ENCODE measurements at places on chromosomes 6 and 20.

- DNase-seq, result no peak
These were observed 44.4 kb downstream of the ZNF292 start for GRCh38 chr6:87199787-87200186.

DNA sequence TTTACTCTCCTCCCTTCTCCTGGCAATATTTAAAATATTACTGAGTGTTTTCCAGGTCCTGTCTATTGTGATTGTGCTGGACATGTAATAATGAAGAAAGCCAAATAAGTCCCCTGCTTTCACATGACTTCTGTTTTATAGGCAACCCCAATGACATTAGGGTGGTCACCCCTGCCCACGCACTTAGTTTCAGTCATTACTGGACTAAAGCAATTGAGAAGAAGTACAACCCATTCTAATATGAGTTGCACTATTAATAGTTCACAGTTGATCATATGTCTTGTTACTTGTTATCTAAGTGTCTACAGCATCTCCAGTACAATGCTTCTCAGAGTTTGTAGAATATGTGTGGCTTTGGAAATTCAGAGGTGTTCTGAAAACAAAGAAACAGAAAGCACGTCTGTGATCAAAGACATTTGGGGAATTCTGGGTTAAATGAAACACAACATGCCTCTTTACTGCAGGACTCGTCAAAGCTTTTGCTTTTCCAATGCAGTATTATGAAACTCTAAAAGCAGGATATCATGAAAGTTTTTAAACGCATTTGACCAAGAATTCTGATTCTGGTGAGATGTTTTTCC is 789.5 kb downstream of the DHX35 start:
- no peak for DNase-seq

- DNase-seq, result no peak
These were observed 32.8 kb upstream of the POPDC3 start for GRCh38 chr6:105212587-105212986.

DNA sequence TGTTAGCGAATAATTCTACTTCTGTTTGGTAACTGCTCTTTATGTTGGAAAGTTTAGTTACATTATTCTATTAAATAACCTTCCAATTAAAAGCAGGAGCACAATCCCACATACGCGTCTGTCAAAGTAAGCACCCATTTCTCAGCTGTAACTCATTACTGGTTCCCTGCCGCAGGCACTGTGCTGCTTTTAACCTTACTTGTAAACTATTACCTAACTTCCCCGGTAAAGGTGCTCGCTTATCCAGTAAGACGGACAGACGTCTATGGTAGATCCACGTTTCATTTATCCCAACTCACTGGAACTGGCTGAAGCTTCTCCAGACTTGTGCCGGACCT is 529 bp upstream of the ENPP4 start:
- DNase-seq, result peak; percentile 50

DNA sequence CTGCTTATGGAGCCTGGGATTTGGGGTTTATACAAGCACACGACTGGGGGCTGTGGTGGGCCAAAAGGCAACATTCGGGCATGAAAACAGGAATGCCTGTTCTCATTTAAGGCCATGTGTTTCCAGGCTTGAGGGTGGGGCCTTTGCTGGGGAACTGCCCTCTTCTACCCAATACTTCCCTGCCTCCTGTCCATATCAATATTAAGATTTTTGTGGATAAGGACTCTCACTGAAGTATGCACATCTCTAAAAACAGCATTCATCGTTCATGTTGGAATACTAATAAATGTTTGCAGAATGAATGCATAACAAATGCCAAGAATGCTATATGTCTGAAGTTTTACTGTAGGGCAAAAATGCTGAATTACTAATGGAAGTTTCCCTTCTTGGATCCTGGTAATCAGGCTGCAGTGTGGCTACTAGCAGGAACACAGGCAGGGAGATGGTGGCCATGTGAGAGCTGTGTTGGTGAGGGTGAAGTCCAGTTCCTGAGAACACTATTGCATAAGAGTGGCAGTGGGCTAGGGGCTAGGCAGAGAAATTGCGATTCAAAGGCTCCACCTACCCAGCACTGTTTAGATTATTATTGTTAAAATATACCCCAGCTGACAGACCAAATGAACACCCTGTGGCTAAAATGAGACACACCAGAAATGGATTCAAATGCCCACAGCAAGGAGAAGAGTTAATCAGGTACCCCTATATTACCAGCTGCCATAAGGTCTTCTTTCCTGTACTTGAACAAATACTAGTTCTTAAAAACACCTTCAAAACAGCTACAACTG is 644.3 kb downstream of the EPM2A start:
- no peak for DNase-seq

DNA sequence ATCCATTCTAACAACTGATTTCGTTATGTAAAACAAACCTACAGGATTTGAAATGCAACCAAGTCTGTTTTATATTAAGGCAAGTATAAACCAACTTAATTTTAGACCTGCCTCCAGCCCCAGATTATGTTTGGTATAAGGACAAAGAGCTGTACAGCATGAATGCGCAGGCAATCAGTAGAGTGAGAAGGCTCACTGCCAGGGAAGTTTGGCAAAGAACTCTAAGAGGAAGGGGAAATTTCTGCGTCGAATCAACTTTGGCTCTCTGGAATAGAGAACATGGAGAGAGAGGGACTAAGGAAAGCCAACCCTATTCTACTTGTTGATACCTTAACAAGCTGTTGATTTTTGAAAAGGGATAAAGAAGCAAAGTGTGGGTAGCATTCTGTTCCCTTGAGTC is 96.9 kb upstream of the FOXO3 start:
- DNase-seq, result no peak

DNA sequence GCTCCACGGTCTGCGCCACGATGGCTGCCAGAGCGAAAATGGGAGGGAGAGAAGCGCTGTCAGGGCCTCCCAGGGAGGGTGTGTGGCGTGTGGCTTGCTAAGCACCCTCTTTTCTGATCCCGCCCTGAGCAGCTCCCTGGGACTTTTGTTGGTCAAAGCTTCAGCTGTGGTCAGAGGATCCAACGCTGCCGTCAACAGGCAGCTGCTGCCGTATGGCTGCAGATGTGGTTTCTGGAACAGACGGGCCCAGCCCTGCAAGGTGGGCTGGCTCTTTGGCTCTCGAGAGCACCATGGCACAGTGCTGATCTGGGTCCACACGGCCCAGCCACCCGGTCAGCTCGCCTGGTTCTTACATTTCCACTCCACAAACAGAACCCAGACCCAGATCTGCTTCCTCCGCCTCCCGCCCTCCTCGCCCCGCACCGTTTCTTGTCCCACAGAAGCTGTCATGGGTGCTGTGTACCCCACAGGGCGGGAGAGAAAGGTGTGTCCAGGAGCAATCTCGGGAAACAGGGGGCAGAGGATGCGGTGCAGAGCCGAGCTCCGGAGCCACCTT is 86.0 kb upstream of the BHLHE23 start:
- DNase-seq, result no peak

- peak; percentile 1 for DNase-seq
These were observed 126.9 kb upstream of the UFL1 start for GRCh38 chr6:96394727-96395126.

GRCh38 chr6:158500016-158500735 is 59.7 kb upstream of the TMEM181 start:
- DNase-seq, result no peak

GRCh38 chr6:113248532-113248931 is 608.6 kb upstream of the MARCKS start:
- DNase-seq, result no peak

DNA sequence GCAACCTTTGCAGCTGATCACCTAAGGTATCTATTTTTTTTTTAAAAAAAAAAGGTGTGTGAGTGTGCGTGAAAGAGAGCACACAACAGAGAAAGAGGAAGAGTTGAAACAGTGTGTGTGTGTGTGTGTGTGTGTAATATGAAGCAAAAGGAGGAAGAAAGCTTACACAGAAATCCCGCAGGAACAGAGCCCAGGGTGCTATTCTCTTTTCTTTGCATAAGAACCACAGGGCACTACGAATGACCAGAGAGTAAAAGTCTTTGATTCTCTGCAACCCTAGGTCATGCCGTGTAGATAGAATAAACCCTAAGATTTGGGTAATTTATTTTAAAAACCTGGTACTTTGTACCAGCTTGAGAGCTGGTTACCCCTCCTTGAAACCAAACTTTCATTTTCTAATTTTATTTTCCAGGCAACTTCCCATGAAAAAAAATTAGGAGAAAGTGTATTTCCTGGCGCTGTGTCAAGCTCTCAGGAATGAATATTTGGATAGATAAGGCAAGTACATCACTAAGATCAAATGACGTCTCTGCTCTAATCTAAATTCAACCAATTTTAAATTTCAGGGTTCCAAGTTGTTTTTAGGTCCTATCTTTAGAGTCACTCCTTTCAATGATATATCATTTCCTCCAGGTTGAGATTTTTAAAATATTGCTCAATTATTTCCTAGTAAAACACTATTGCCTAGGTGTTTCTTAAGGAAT is 47.9 kb upstream of the ID4 start:
- no peak for DNase-seq

GRCh38 chr6:12969966-12970365 is 253.4 kb downstream of the PHACTR1 start:
- no peak for DNase-seq

DNA sequence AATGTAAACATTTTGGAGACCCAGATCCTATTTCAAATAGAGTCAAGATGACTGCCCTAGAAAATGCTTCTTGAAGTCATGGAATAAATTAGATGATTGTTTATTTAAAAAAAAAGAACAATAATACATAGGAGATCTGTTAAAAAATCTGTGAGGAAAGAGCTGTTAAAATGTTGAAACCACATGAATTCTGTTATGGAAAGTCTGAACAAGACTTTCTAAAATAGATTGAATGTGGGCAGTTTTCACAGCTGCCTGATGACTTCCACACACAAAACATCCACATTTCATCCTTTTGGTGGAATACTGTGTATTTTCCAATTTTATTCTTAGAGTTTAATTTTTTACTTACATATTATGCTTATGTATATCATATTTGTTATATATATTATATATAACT is 186.1 kb downstream of the LAMA2 start:
- no peak for DNase-seq

DNA sequence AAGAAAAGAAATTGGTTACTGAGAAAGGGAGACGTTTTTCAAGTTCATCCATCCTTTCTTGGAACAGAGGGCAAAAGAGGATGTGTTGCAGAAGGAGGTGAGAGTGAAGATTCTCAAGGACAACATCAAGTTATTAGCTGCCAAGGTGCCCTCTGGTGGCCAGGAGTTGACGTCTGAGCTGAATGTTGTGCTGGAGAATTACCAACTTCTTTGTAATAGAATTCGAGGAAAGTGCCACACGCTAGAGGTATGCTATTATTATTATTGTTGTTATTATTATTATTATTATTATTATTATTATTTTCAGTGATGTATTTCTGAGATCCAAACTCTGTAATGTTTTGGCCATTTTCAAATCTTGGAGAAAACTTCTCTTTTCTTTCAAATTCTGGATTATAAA is 197.0 kb downstream of the UTRN start:
- DNase-seq, result peak; percentile 92

DNA sequence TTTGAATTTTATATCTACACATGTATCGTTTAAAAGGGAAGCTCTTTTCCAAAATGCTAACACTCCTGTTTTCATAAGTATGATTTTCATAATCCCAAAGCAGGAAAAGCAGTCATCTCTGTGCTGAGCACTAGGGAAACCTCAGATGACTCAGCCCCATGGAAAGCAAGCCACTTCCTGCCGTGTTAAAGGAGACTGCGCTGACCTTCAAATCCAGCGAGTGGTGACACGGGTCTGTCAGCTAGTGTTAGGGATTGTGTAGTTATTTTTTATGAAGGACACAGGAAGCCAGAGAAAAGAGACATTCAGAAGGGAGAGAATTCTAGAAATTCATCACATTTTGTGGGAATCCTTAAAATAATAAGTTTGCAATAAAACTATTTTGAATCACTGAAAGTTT is 57.0 kb upstream of the CD93 start:
- peak; percentile 62 for DNase-seq

DNA sequence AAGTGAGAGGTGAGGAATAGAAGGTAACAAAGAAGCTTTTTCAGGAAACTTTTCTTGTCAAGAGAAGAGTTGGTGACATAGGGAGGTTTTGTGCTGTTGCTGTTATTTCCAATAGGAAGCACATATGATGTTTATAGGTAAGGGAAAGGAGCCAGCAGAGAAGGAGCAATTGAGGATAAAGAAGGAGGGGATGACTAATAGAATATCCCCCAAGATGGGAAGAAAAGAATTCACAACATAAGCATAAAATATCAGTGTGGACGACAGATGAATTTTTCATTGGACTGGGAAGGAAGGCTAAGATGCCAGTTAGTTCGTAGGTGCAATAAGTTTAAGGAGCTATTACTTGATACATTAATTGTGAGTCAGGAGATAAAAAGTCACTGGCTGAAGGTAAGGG is 8.5 kb upstream of the BEND6 start:
- no peak for DNase-seq

DNA sequence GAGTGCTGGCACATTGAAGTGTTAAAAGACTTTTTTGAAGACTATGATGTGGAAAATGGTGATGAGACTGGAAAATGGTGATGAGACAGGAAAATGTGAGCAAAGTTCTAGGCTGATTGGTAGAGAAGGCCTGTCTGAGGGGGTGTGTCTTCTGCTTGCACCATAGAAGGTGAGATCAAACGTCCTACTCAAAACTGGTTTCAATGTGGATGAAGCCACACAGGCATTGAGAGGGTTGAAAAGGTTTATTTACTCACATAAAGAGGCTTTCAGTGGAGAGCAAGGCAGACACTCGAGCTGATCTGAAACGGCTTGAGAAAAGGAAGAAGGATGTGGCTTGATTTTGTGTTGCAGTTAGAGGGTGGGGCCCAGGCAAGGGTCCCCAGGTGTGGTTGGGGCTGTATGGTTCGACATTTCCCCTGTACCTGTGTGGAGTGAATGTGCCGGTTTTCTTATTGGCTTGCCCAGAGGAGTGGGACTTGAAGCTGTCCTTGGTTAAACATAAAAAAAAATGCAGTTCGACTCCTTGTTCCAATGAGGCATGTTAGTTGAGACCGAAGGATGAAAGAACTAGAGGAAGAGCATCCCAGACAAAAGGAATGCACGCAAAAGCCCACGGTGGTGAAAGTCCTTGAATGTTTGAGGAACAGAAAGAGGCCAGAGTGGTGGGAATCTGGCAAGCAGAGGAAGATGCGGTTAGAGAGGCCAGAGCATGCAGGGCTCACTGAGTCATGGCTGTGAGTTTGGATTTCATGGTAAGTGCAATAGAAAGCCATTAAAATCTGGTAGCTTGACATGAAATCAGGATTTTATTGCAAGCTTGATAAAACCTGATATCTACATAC is 172.3 kb downstream of the EPM2A start:
- no peak for DNase-seq

- no peak for DNase-seq
These were observed 66.6 kb downstream of the HIVEP2 start for GRCh38 chr6:142878407-142878806.

DNA sequence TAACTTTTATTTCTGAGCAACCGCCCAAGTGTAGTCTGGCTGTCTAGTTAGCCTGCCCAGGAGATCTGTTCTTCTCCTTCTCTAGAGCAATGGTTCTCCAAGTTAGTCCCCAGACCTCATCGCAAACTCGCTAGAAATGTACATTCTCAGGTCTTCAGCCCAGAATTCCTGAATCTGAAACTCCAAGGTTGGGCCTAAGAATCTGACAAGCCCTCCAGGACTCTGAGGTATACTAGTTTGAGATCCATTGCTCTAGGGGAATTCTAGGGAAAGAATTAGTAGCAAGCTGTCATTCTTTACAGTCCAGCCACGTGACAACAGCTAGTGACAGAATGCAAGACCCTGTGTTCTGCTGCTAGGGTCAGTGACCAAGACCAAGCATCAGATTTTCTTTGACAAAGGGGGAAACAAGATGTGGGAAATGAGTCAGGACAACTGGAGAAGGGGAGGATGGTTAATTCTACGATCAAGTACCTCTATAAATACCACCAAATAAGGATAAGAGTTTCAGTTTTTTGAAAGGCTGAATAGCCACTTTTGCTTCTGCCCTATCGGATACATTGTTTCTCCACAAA is 5.8 kb downstream of the UBE2V1 start:
- DNase-seq, result no peak

- DNase-seq, result no peak
These were observed 20.7 kb upstream of the ELOVL2 start for GRCh38 chr6:11064836-11065235.

All from hematopoietic multipotent progenitor cell treated with erythropoietin and hydrocortisone succinate and interleukin-3 and kit ligand, for 6 days (in vitro differentiated cells).